ENCODE measurements at places on chromosomes 5 and 9. TPM values are rescaled to one million over a fixed set of nuclear protein-coding genes. Genes with fewer than 3 reads are reported as not detected.

- DNase-seq = no peak
These were observed 678 bp downstream of the SLC26A2 start for GRCh38 chr5:149961186-149961685.

DNA sequence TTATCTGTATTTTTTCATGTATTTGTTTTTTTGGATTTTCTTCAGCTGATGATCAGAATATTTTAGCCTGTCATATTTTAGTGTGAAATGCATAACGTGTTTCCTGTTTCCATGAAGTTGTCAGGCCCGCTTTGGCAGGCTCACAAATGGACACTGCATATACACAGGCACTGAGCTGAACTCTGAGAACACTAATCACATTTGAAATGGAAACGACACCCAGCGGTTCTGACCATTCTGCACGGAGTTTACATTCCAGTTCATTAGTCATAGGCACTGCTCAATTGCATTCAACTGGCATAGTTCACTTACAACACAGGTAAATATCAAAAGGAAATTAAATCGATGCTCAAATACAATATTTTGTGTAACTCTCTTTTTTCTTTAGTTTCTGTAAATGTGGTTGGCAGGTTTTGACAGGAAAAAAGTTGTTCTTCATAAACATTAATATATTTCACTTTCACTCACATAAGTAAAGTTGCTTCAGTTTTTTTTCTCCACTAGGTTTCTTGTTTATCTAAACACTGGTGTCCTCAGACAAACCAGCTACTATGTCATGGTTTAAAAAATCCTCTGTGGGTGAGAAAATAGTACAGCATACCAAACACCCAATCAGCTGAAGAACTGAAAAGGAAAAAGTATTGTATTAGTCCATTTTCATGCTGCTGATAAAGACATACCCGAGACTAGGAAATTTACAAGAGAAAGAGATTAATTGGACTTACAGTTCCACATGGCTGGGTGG is 559.0 kb upstream of the DAP start:
- DNase-seq = no peak

DNA sequence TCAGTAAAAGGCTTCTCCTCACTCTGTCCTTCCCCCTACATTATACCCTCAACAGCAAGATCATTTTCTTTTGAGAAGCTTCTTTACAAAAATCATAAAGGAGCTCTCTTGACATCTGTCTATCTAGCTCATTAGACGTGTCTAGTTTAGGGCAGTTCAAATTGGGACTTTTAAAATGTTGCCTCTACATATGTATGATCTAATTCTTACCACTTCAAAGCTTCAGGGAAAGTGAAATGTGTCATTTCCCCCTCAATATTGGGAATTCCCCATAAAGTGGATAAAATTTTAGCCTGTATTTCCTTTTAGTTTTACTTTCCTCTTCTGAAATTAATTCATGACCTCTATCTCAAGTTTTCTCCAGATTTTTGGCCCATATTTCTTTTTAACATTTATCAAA is 323.7 kb downstream of the ARRDC3 start:
- DNase-seq = no peak

- no peak for DNase-seq
These were observed 11.6 kb upstream of the AKNA start for GRCh38 chr9:114399381-114399780.

DNA sequence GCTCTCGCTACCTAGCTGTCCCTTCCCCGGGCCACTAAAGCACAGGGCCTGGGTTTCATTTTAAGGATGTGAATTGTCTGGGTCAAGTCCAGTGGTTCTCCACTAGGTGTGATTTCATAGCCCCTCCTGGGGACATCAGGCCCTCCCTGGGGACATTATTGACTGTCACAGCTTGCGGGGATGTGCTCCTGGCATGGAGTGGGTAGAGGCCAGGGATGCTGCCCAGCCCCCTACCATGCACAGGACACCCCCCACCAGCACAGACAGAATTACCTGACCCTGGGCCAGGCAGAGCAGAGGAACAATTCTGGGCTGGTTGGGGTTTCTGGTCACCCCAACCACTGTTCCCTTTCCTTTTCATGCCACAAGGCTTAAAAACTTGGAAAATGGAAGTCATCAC is 4.1 kb downstream of the FAM78A start:
- DNase-seq = no peak

- no peak for DNase-seq
These were observed 56.3 kb downstream of the RNF180 start for GRCh38 chr5:64221911-64222310.

GRCh38 chr5:171639966-171640365 is 145.7 kb upstream of the SMIM23 start:
- no peak for DNase-seq

- no peak for DNase-seq
These were observed 82.9 kb downstream of the GRAMD2B start for GRCh38 chr5:126506079-126506478.

GRCh38 chr9:68551191-68551590 is 10.5 kb upstream of the TMEM252 start:
- no peak for DNase-seq

DNA sequence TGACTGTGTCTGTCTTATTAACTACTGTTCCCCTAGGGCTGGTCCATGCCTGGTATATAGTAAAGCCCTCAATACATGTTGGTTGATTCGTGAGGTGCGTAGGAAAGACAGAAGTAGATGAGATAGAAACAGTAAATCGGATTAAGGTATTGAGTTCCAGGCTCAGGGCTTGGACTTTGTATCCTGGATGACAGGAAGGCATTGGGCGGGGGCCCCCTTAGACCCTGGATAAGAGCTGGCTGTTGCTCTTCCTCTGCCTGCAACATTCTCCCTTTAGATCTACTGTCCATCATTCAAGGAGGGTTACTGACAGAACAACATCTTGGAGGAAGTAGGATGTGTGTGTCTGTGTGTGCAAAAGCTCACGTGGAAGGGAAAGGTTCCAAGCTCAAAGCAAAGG is 31.2 kb upstream of the CTNNA1 start:
- no peak for DNase-seq

GRCh38 chr5:56382896-56383295 is 149.8 kb upstream of the ANKRD55 start:
- no peak for DNase-seq

- DNase-seq = no peak
These were observed 110.3 kb upstream of the IQGAP2 start for GRCh38 chr5:76292620-76293322.

DNA sequence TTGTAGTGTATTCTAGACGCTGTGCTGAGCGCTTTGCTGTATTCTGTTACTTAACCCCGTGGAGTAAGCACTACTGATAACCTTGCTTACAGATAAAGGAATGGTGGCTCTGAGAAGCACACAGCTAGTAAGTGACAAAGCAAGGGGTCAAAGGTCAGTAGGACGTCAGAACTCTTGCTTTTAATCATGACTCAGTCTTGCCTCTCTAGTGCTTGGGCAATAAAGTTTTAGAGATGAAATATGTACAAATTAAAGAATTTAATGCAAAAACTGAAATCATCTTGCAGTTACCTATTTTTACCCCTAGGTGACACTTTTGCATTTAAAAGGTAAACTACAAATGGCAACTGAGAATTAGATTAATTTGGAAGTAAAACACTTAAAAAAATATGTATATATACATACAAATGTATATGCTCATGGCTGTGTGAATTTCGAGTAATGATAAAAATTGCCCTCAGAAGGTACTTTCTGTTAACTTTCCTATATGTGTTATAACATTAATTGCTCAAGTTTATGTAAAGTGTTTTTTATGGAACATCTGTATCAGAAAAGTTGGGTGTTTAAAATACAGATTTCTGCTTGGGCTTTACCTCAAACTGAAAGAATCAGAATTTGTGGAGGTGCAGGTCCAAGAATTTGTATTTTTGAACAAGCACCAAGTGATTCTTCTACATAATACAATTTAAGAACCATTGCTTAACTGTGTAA is 175.1 kb upstream of the DAB2 start:
- DNase-seq = no peak

DNA sequence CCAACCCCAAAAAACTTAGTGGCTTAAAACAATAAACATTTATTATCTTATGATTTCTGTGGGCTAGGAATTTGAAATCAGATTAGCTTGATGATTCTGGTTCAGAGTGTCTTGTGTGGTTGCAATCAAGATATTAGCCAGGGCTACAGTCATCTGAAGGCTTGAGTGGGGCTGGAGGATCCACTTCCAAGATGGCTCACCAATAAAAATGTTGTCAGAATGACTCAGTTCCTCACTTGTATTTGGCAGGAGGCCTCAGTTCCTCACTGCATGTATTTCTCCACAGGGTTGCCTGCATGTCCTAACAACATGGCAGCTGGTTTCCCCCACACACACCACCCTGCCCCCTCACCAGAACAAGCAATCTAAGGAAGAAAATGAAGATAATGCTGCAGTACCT is 98.2 kb upstream of the NIPBL start:
- no peak for DNase-seq

- peak; percentile 43 for DNase-seq
These were observed 1.0 kb downstream of the CERT1 start for GRCh38 chr5:75510417-75510835.

DNA sequence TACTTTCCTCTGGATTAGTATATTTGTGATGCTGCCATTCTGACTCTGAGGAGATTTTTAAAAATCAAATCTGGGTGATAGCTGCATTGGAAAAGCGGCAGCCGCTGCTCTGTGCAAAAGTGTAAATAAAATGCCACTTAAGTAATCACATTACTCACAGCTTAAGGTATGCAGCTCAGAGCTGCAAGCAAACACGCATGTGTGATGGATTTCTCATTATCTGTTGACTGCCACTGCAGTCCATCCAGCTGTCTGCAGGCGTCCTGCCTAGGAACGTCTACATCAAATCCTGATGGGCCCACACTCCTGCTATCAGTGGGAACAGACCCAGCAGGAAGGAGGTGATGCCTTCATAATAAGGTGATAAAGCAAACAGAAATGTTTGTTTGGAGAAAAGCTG is 216.9 kb downstream of the SPOCK1 start:
- DNase-seq = no peak

GRCh38 chr5:132777209-132778069 is at the start of gene SEPTIN8:
Gene SEPTIN8 (minus strand): TSS chr5:132777239. CDS start chr5:132777137, 102 bp downstream.
- peak; percentile 51 for DNase-seq

DNA sequence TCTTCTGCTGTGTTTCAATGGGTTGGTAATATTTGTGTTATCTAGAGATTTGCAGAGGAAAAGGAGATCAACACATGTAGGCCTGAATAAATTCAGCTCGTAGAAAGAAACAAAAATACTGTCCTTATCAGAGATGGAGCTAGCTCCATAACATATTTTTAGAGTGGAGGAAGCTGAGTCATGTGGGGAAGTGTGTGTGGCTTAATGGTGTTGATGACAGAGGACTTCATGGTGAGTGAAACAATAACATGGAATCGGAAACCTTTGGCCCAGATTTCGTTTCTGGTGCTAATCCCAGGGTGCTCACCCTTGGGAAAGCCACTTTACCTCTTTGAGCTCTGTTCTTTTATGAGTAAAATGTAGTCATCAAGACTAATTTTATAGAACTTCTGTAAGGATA is 825.0 kb downstream of the TLR4 start:
- no peak for DNase-seq

- DNase-seq = no peak
These were observed 20.7 kb downstream of the PTPN3 start for GRCh38 chr9:109477258-109478050.

DNA sequence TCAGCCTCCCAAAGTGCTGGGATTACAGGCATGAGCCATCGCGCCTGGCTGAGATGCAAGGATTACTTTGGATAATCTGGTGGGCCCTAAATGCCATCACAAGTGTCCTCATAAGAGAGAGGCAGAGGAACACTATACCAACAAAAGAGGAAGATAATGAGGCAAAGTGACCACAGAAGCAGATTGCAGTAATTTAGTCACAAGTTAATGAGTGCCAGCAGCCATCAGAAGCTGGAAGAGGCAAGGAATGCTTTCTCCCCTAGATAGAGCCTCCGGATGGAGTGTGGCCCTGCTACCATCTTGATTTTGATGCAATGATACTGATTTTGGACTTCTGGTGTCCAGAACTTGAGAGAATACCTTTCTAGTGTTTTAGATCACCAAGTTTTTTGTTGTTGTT is 122.3 kb downstream of the SPATA31D1 start:
- no peak for DNase-seq

GRCh38 chr9:118985851-118986250 is 383.4 kb downstream of the BRINP1 start:
- DNase-seq = peak; percentile 58

GRCh38 chr5:137478043-137478442 is 21.1 kb downstream of the SPOCK1 start:
- no peak for DNase-seq

GRCh38 chr5:8908055-8908683 is 637.7 kb downstream of the SEMA5A start:
- DNase-seq = peak; percentile 12

DNA sequence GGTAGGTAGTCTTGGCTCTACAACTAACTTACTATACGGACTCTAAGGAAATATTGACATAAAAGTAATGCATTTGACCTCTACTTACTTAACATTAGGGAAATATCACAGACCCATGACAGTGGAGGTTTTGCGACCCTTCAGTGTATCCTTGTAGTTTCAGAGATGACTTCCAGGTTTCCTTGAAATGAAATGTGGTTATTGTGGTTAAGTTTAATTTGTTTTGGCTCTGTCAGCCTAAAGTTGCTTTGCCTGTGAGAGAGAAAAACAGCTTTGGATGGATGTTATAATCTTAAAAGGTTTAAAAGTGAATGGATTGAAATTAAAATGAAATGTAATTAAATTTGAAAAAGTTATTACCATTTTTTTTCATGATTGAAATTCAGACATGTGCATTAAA is 42.9 kb downstream of the LRRTM2 start:
- DNase-seq = no peak

DNA sequence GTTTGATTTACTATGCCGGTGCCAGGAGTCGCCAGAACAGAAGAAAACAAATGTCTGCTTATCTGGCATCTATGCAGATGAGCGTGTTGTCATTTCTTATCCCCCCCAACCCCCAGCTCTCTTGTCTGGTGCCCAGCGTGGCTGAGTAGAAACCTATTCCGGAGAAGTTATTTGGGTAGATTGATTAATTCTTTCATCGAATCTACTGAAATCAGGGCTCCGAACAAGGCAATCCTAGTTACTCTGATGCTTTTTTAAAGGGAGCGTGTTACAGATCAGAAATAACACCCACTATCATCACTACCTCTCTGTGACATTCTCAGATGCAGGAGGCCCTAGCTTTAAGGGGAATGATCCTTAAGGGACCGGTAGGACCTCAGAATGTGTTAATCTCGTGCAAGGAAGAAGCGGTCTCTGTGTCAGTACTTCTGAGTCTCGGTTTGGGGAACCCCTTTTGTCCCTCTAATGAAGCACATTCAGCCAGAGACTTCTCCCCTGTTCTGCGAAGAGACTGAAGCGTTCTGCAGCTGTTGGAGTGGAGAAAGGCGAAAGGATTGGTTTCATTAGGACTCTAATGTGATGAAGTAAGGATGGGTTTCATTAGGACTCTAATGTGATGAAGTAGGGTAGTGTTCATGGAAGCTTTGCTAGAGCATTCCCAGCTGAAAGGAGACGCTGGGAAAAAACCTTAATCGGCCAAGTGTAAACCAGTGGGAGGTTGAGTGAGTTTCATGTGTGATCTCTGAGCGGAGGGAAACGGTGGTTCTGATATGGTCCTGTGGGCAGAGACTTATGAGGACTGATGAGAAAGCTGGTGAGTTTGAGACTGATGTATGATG is 1.5 kb downstream of the PIP5K1B start:
- DNase-seq = no peak

PRDM9 gene
- not detected for polyA plus RNA-seq

OSMR gene
- 7.9 TPM for polyA plus RNA-seq

LTC4S gene
- 1.3 TPM for polyA plus RNA-seq

TLX3 gene
- polyA plus RNA-seq = not detected

B4GALT7 gene
- polyA plus RNA-seq = 18.4 TPM

OLFML2A gene
- 150 TPM for polyA plus RNA-seq

DAB2IP gene
- polyA plus RNA-seq = 49.8 TPM

ANKRD18B gene
- polyA plus RNA-seq = 0.41 TPM

FABP6 gene
- polyA plus RNA-seq = 0.18 TPM

DAPK1 gene
- polyA plus RNA-seq = 25.6 TPM

PCDHB9 gene
- 3.4 TPM for polyA plus RNA-seq

IRGM gene
- 0.55 TPM for polyA plus RNA-seq

LHX3 gene
- polyA plus RNA-seq = 0.08 TPM
